H9 (cell line): ENCODE measurements at places on chromosomes 1 and 21.

DNA sequence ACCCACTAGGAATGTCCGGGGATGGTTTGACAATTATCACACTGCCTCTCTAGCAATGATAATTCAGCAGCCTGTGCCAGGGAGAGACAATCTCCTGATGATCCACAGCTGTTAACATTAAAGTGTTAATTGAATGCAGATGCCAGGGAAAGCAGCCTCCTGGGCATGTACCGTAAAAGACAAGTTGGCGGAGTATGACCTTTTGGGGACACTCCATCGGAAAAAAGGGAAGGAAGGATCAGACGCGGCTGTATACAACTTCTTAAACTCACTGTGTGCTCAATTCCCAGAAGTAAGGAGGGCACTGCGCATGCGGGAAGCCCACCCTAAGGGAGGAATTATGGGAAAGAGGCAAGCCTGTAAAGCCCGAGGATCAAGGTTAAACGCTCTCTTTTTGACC lies 62.6 kb downstream of the MAP3K7CL start:
- no peak for DNase-seq

- DNase-seq, result peak; percentile 63
Observed at GRCh38 chr1:15756143-15757015, 2.2 kb upstream of the FBLIM1 start.

DNA sequence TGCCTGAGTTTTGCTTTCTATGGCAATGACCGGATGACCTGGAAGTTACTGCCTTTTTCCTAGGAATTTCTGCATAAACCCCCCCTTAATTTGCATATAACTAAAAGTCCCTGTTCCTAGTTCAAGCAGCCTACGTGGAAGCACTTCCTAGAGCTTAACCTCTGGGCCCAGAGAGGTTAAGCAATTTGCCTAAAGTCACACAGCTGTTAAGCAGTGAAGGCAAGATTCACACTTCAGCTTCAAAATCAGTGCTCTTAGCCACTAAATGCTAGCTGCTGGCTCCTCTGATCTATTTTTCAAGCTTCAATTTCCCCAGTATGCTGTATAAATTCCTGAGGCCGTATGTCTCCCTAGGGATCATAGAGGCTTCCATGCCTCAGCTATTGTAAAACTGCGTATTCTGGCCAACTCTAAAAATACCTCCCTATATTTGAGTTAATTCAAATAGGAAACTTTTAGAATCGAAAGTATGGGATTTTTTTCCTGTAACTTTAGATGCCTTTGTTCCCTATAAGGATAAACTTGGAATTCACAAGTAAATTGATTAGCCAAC lies 53.1 kb upstream of the CD5L start:
- no peak for DNase-seq

- no peak for DNase-seq
Observed at GRCh38 chr1:220594356-220594755, 66.4 kb downstream of the MARK1 start.

DNA sequence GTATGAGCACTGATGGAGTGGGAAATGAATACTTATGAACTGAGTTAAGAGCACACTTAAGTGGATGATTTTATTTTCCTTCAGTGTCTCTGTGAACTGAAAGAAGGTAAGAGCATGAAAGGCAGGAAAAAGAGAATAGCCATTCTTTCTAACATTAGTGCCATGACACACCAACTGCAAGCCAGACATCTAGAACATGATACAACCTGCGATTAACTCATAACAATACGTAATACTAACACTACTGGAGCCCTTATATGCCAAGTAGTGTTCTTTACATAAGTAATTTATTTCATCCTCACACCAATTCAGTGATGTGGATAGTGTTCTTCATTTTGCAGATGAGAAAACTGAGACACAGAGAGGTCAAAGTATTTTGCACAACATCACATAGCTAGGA lies 56.7 kb downstream of the PRRX1 start:
- no peak for DNase-seq

- DNase-seq, result no peak
Observed at GRCh38 chr1:51968632-51969031, 21.9 kb downstream of the RAB3B start.

- no peak for DNase-seq
Observed at GRCh38 chr1:65527707-65528503, 107.4 kb downstream of the LEPR start.

- no peak for DNase-seq
Observed at GRCh38 chr1:204434116-204434755, 22.6 kb upstream of the PPP1R15B start.

- DNase-seq, result peak; percentile 69
Observed at GRCh38 chr1:69305621-69306020, 262.1 kb upstream of the LRRC7 start.

DNA sequence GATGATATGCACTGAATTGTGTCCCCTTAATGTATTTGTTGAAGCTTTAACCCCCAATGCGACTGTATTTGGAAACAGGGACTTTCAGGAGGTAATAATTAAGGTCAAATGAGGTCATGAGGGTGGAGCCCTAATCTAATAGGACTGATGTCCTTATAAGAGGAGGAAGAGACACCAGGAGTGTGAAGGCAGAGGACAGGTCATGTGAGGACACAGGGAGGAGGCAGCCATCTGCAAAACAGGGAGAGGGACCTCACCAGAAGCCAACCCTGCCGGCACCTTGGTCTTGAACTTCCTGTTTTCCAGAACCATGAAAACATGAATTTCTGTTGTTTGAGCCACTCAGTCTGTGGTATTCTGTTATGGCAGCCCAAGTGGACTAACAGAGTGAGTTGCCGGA lies 15.3 kb downstream of the SYF2 start:
- DNase-seq, result no peak

GRCh38 chr21:33059380-33059841 lies 10.5 kb upstream of the OLIG1 start:
- DNase-seq, result no peak

DNA sequence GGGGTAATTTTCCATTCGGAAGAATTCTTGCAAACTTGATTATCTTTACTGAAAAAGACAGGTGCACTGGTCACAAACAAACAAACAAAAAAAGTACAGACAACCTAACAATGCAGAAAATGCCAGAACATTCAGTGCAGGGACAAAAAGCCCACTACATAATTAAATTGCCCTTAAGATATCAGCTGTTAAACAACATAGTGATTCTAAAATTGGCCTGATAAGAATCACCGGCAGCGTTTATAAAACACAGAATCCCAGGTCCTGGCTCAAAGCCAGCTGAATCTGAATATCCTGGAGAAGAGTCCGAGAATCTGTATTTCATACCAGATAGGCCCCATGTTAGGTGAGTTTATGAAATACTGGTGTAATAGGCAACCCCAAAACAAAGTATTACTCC lies 6.1 kb downstream of the PLPP3 start:
- DNase-seq, result no peak

- DNase-seq, result no peak
Observed at GRCh38 chr1:221873673-221874072, 131.8 kb upstream of the DUSP10 start.
